ENCODE measurements at places on chromosomes 4 and X. TPM values are rescaled to one million over a fixed set of nuclear protein-coding genes. Genes with fewer than 3 reads are reported as not detected.

DNA sequence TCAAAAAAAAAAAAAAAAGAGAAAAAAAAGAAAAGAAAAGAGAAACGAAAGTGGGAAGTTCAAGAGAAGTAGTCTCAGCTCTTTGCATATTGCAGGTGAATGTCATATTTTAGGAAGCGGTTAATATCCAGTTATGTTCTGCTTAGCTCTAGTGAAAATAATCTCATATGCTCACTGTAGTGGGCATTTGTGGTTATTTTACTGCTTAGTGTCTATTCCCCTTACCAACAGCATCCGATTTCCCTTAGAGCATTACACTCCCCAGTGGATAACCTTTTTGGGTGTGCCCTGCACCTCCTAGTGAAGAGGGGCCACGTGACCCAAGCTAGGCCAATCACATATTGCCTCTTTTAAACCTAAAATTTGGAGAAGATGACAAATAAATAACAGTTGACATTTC, 111.2 kb upstream of the ZNF827 start:
- no peak for DNase-seq

DNA sequence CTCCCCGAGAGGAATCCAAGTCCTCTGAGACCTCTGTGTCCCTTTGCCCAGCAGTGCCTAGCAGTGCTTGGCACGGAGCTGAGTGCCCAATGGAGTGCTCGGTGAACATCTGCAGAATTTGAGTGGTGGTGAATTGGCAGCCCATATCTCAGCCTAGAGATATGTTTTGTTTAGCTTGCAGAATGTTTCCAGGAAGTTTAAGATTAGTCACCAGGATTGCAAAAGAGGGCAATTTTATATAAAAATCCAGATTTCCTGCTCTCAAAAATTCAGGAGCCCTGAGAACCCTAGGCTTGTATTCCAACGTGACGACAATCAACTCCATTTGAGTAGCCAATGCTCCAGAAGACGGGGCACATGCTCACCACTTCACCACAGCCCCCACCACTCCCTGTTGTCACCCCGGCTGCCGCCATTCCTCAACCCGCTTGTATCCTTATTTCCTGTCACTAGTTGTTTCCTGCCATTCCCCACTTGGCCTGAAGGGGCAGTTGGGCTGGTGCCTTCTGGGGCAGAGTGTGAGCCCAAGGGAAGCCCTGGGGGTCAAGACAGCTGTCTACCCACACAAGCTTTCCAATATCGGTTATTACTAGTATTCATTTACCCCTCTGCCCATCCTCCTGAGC, 116.9 kb downstream of the EFNB1 start:
- DNase-seq, result no peak

DNA sequence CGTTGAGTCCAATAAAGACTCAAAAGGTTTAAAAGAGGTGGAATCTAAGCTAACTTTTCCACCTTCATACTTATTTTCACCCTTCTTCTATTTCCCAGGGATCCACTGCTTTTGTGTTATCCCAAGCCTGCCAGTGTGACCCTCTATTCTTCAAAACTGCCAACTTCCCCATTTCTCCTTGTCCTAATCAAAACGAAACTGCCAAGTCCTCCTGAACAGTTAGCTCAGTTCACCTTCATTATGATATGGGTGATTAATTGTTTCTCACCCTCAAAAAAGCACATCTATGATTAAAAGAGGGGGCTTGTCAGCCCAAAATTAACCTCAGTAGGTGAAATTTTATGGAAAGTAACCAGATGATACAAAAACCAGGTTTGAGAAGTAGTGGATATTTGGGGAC, 108.4 kb downstream of the GUCY2F start:
- no peak for DNase-seq

- peak; percentile 23 for DNase-seq
Measured at GRCh38 chr4:147891476-147892115, 159.7 kb downstream of the ARHGAP10 start.

- peak; percentile 37 for DNase-seq
Measured at GRCh38 chr4:139655116-139655515, 10.5 kb upstream of the MGST2 start.

DNA sequence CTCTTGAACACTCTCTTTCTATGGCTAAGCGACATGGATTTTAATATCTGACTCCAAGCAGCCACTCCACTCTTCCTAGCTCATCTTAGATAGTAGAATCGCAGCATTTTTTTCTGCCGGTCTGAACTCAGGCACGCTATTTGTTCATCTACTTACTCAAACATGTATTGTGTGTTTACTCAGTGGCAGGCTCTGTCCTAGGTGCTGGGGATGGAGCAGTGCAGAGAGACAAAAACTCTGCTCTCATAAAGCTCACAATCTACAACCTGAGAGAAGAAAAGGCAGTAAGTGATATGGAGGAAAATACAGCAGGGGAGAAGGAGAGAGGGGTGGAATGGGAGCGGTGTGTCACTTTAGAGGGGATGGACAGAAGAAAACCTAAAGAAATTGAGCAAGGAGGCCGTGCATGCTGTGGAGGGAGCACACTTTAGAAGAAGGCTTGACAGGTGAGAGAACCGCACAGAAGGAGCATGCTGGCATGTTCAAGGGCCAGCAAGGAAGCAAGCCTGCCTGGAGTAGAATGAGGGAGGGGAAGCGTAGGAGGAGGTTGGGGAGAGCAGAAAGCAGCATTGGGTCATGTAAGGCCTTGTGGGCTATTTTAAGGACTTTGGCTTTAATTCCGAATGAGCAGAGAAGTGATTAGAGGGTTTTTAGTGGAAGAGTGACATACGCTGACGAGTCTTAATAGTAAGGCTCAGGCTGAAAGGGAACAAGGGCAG, 132.0 kb downstream of the ANK2 start:
- no peak for DNase-seq

DNA sequence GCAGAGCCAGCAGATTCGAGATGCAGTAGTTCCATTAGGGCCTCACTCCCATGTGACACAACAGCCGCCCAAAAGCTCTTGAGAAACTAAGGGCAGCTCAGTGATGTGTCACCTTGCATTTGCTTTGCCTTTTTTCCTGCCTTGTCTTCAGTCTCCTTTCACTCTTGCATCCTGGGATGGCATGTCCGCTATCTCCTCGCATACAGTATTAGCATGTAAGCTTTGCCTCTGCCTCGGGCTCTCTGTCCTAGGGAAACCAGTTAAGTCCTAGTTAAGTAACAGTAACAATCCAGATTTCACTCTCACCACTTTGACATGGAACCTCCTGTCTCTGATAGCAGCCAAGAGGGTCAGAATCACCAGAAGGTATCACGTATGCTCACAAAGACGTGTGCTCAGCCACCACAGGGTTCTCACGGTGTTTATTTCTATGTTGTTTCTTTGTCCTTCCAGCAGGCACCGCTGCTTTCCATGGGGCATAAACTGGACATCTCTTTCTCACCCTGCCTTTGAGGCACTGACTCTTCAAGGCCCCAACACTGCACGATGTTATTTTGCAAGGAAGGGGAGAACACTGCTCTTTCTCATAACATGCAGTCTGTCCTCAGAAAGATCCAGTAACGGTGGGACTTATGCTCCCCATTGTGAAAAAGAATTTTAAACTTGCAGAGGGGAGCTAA, 26.7 kb upstream of the SORBS2 start:
- DNase-seq, result no peak

DNA sequence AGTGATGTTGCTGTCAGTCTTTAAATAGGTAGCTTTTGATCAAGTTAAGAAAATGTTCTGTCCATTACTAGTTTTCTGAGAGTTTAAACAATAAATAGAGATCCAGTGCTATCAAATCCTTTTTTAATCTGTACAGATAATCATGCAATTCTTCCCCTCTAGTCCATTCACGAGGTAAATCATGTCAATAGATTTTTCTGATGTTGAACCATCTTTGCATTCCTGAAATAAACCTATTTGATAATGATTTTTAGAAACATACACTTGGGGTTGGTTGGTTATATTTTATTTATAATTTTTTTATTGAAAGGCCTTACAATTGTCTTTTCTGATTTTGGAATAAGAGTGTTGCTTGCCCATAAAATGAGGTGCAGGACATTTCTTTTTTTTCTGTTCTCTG, 95.0 kb downstream of the FAM53A start:
- no peak for DNase-seq

- DNase-seq, result peak; percentile 69
Measured at GRCh38 chrX:103254171-103254824, 657 bp downstream of the TCEAL8 start.

DNA sequence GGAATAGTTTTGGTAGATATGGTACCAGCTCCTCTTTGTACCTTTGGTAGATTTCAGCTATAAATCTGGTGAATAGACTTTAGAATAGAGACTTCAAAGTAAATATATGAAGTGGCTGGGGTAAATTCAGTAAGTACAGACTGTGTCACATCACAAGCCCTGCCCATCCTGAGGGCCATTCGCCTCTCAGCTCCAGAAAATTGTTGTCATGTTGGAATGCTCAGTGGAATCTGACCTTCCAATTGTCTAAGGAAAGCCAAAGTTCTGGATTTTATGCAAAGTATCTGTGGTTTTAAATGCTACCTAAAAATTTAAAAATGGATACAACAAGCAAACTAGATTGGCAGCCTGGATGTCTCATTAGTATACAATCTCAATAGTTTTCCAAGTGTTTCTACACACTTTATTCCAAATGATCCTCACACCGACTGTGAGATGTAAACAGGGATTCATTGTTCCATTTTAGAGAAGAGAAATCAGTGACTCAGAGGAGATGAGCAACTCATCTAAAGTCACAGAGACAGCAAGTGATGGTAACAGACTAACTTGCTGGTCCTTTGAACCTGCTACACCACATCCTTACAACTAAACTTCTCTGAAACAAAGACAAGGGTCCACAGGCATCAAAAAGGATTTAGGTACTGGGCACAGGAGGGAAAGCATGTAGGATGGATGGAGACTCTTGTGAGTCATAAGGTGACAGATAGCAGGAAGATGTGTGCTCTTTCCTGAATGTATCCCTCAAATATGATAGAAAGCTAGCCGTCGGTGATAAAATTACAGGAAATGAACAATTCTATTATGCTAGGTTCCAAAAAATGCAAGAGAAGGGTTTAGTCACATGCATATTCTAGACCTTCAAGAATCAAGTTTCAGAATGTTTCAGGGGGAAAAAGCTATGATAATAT, 127.3 kb downstream of the ATP10D start:
- DNase-seq, result no peak

- DNase-seq, result peak; percentile 33
Measured at GRCh38 chr4:165784672-165785071, 88.4 kb upstream of the TLL1 start.

- no peak for DNase-seq
Measured at GRCh38 chrX:153674219-153674851, 722 bp upstream of the PNCK start.

GRCh38 chr4:142516686-142517526, 329.2 kb downstream of the INPP4B start:
- no peak for DNase-seq

DNA sequence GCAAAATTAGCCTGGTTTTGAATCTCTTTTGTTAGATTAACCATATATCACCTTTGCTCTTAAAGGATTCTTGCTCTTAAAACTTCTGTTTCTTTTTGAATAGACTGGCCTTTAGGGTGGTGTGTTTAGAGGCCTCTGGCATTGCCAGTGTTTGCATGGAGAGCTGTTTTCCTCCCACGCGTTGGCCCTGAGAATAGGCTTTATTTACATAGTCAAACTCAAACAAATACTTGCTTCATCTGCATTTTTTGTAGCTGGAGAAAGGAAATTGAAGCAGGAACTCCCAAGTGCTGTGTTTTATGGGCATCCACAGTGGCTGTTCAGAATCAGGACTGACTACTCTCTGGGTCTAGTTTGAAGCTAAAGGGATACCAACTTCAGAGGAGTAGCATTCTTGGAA, 2.7 kb downstream of the SHROOM2 start:
- no peak for DNase-seq

DNA sequence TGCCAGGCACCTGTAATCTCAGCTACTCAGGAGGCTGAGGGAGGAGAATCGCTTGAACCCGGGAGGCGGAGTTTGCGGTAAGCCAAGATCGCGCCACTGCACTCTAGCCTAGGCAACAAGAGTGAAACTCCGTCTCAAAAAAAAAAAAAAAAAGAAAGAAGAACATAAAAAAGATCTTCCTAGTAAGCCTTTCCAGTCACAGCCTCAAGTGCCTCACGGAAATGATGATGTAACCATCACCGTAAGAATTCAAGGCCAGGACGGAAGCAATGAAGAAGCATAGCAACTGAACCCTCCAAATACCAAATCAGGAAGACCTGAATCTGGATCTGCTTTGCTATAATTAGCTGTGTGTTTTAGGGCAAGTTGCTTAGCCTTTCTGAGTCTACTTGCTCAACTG, 28.8 kb downstream of the RBM47 start:
- no peak for DNase-seq

DNA sequence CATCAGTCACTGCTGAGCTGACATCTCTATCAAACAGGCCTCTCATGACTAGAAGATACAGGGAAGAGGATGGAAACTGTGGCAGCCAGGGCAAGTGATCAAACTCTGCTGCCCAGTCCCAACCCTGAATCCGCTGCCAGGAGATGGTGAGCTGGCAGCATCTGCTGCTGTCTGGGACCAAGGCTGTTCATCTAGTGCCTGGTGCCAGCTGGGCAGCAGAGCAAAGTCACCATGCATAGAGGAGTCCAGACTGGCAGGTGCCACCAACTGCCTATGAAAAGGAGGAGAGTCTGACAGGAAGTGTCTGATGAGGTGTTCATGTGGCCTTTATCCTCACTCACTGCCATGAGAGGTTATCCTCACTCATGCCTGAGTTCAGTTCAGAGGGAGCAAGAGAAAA, 518.9 kb downstream of the MID1IP1 start:
- no peak for DNase-seq

GRCh38 chr4:47410271-47410670, 53.2 kb downstream of the COMMD8 start:
- DNase-seq, result no peak

- DNase-seq, result no peak
Measured at GRCh38 chr4:154869301-154869700, 88.2 kb downstream of the RBM46 start.

- no peak for DNase-seq
Measured at GRCh38 chrX:38929966-38930421, 128.7 kb downstream of the MID1IP1 start.

DNA sequence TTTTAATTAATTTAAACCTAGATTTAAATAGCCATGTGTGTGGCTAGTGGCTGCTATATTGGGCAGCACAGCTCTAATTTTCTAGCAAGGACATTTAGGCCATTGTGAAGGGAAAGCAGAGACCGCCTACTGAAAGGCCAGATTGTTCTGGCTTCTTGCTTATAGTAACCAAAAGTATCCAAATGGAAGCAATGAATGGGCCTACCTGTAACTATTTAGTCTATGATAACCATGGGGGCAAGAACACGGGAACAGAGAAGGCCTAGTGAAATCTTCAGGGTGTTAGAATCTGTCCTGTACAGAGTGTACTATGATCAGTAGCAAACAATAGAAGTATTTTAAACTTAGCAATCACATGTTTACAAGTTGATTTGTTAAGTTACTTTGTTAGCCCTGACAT, 16.5 kb upstream of the HPRT1 start:
- DNase-seq, result peak; percentile 67

The ARSJ gene
- total RNA-seq, result 0.74 TPM

The CYBB gene
- total RNA-seq, result 1.3 TPM

The NAAA gene
- total RNA-seq, result 24.9 TPM

The CEP44 gene
- total RNA-seq, result 32.5 TPM

The PNMA5 gene
- total RNA-seq, result 13.0 TPM

The ELOVL6 gene
- 1.3 TPM for total RNA-seq

The TLR10 gene
- not detected for total RNA-seq

The PF4V1 gene
- not detected for total RNA-seq

The FABP2 gene
- total RNA-seq, result not detected

The VCX3B gene
- 91.3 TPM for total RNA-seq

The MSANTD1 gene
- total RNA-seq, result 10.1 TPM

The PLA2G12A gene
- 14.1 TPM for total RNA-seq

The RXFP1 gene
- total RNA-seq, result 2.1 TPM

The UBE2A gene
- 29.4 TPM for total RNA-seq

The BEX5 gene
- total RNA-seq, result 20.7 TPM

Data from testis (tissue), 5 donors.